ENCODE measurements at places on chromosomes 6 and 20. TPM values are rescaled to one million over a fixed set of nuclear protein-coding genes. Genes with fewer than 3 reads are reported as not detected.

- no peak overlapping the region for H3K4me3 ChIP-seq
- H3K27ac ChIP-seq, result no peak overlapping the region
- DNase-seq, result no peak
- H3K36me3 ChIP-seq, result peaks cover 2% of the 10 kb centered on the region
Measured at GRCh38 chr6:142913036-142913510, 31.9 kb downstream of the HIVEP2 start.

- no peak for DNase-seq
- no peak overlapping the region for H3K4me3 ChIP-seq
- H3K4me1 ChIP-seq, result no peaks in the 10 kb centered on the region
Measured at GRCh38 chr6:54875539-54875938, 29.0 kb downstream of the FAM83B start.

- DNase-seq, result no peak
- no peaks in the 10 kb centered on the region for H3K27me3 ChIP-seq
Measured at GRCh38 chr6:162313922-162314660, 413.5 kb downstream of the PRKN start.

GRCh38 chr20:1422753-1423152 lies 29.9 kb upstream of the FKBP1A start:
- H3K4me3 ChIP-seq, result no peak overlapping the region
- no peaks in the 10 kb centered on the region for H3K36me3 ChIP-seq
- peak overlapping the region; percentile 28 for H3K27ac ChIP-seq
- DNase-seq, result no peak
- peaks cover 3% of the 10 kb centered on the region for H3K27me3 ChIP-seq
- peaks cover 17% of the 10 kb centered on the region for H3K4me1 ChIP-seq

GRCh38 chr6:34025861-34026260 lies 120.0 kb downstream of the GRM4 start:
- H3K27ac ChIP-seq, result peak overlapping the region; percentile 92
- H3K27me3 ChIP-seq, result peaks cover 2% of the 10 kb centered on the region
- DNase-seq, result no peak
- peaks cover 6% of the 10 kb centered on the region for H3K4me1 ChIP-seq
- H3K4me3 ChIP-seq, result no peak overlapping the region

DNA sequence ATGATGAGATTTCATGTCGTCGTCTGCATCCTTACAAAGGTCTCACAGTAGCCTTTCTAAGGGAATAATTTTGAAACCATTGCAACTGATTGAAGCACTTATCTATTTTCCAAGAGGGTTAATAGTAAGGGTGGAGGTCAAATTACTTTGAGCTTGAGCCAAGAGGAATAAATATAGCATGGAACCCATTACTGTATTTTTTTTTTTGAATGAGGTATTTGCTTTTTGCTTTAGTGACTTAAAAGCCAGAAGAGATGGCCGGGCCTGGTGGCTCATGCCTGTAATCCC lies 78.3 kb downstream of the SCAND1 start:
- H3K27ac ChIP-seq, result no peak overlapping the region
- H3K4me3 ChIP-seq, result no peak overlapping the region
- no peak for DNase-seq
- peaks cover 6% of the 10 kb centered on the region for H3K4me1 ChIP-seq

DNA sequence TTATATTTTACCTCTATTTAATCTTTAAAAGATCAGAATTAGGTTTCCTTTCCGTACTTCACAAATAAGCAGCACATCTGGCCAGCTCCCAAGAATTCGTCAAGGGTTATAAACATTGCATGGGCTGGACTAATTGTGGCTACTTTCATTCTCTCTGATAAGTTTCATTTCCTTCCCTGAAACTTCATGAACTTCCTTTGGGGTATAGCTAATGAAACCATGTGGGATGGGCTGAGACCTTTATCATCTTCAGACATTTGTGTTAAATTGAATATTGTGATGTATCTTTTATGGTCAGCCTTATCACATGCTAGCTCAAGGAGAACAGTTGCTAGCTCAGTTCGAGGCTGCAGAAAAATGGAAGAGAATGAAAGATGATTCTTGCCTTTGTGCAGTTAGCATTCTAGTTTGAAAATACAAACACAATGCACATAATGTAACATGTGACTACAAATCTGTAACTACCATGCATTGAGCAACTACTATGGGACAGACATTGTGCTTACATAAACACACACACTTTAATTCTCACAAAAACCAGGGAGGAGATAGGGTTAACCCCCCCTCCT lies 1.7 kb upstream of the GMPR start:
- peaks cover 10% of the 10 kb centered on the region for H3K4me1 ChIP-seq
- H3K27me3 ChIP-seq, result peaks cover 75% of the 10 kb centered on the region
- H3K27ac ChIP-seq, result no peak overlapping the region
- peak overlapping the region; percentile 25 for H3K4me3 ChIP-seq
- no peak for DNase-seq

- no peaks in the 10 kb centered on the region for H3K27me3 ChIP-seq
- no peak overlapping the region for H3K4me3 ChIP-seq
- peaks cover 21% of the 10 kb centered on the region for H3K4me1 ChIP-seq
- no peaks in the 10 kb centered on the region for H3K36me3 ChIP-seq
- H3K27ac ChIP-seq, result no peak overlapping the region
Measured at GRCh38 chr6:125191916-125192609, 38.5 kb downstream of the TPD52L1 start.

Gene TUBB2B
- total RNA-seq, result 665 TPM
